ENCODE measurements at places on chromosomes 7 and 10.

GRCh38 chr7:106658316-106659165 lies 2.4 kb downstream of the CCDC71L start:
- H3K36me3 ChIP-seq: no peaks in the 10 kb centered on the region
- no peak overlapping the region for H3K4me3 ChIP-seq
- no peaks in the 10 kb centered on the region for H3K27me3 ChIP-seq
- no peak for DNase-seq
- no peaks in the 10 kb centered on the region for H3K4me1 ChIP-seq

- H3K27me3 ChIP-seq: no peaks in the 10 kb centered on the region
- no peak overlapping the region for H3K4me3 ChIP-seq
- H3K36me3 ChIP-seq: no peaks in the 10 kb centered on the region
- DNase-seq: no peak
- no peak overlapping the region for H3K27ac ChIP-seq
- H3K4me1 ChIP-seq: no peaks in the 10 kb centered on the region
These were observed 25.4 kb downstream of the ANKRD61 start for GRCh38 chr7:6056616-6057015.

- H3K36me3 ChIP-seq: no peaks in the 10 kb centered on the region
- H3K27me3 ChIP-seq: no peaks in the 10 kb centered on the region
- H3K27ac ChIP-seq: no peak overlapping the region
- H3K4me1 ChIP-seq: peaks cover 2% of the 10 kb centered on the region
- H3K4me3 ChIP-seq: no peak overlapping the region
- DNase-seq: no peak
These were observed 36.7 kb upstream of the ABLIM1 start for GRCh38 chr10:114694752-114695151.

DNA sequence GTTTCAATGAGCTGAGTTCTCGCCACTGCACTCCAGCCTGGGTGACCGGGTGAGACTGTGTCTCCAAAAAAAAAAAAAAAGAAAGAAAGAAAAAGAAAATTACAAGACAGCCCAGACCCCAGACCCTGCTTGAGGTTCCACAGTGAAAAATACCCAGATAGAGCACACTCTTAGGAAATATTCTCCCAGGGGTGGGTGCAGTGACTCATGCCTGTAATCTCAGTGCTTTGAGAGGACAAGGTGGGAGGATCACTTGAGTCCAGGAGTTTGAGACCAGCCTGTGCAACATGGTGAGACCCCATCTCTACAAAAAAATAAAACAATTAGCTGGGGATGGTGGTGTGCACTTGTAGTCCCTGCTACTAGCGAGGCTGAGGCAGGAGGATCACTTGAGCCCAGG lies 41.1 kb upstream of the GTF2IRD1 start:
- no peaks in the 10 kb centered on the region for H3K4me1 ChIP-seq
- H3K4me3 ChIP-seq: no peak overlapping the region
- peak; percentile 10 for DNase-seq
- H3K36me3 ChIP-seq: no peaks in the 10 kb centered on the region
- no peak overlapping the region for H3K27ac ChIP-seq

- no peak overlapping the region for H3K4me3 ChIP-seq
- peaks cover 4% of the 10 kb centered on the region for H3K27me3 ChIP-seq
- H3K36me3 ChIP-seq: no peaks in the 10 kb centered on the region
- H3K4me1 ChIP-seq: peaks cover 5% of the 10 kb centered on the region
- no peak for DNase-seq
These were observed 33.0 kb downstream of the OAT start for GRCh38 chr10:124385627-124386185.

DNA sequence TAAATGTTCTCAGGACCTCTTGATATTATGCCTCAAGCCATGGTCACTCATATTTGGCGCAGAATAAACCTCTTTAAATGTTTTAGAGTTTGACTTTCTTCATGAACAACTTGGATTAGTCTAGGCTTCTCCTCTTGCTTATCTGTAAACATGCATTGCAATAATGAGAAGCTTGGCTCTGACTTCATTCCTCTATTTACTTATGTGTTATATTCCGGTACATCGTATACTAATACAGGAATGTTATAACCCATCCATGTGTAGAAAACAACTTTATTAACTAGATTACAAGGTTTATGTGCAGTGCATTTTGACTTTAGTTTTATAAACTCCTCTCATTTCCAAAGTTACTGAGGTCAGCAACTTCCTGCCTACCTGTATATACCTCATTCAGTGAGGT lies 944.3 kb upstream of the GHITM start:
- H3K27ac ChIP-seq: no peak overlapping the region
- H3K27me3 ChIP-seq: no peaks in the 10 kb centered on the region
- H3K4me3 ChIP-seq: no peak overlapping the region
- no peaks in the 10 kb centered on the region for H3K4me1 ChIP-seq
- H3K36me3 ChIP-seq: no peaks in the 10 kb centered on the region

DNA sequence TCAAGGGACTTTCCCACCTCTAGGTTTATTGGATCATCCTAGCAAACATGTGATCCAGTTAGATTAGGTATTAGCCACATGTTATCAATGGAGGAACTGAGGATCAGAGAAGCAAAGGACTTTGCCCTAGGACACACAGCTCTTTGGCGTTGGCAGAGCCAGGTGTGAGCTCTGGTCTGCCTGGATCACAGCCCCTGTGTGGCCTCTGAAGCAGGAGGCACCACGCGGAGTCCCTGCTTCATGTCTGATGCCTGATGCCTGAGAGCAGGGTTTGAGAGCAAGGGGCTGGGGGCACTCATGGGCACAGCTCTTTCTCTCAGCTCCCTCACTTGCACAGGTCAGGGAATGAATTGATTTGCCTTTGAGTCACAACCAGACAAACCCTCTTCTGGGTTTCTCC lies 64.7 kb upstream of the CTBP2 start:
- H3K27ac ChIP-seq: no peak overlapping the region
- H3K36me3 ChIP-seq: no peaks in the 10 kb centered on the region
- DNase-seq: no peak

DNA sequence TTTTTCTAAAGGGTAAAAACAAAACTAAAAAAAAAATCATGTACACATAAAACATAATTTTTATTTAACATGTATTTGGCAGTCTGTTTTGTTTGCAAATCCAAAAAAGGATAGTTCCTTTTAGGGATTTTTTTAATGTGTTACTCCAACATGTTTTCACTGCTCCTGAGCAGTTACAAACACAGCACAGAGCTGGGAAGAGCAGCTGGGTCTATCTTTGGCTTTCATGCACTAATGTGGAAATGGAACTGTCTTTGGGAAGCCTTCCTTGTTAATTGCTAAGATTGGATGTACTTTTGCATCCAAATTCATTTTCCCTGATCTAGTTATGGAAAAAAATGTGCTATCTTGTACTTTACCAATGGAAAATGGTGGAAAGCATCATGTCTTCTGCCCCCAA lies 1035.1 kb downstream of the CNTNAP2 start:
- no peak overlapping the region for H3K27ac ChIP-seq
- H3K36me3 ChIP-seq: no peaks in the 10 kb centered on the region
- H3K27me3 ChIP-seq: no peaks in the 10 kb centered on the region
- no peaks in the 10 kb centered on the region for H3K4me1 ChIP-seq
- DNase-seq: no peak

DNA sequence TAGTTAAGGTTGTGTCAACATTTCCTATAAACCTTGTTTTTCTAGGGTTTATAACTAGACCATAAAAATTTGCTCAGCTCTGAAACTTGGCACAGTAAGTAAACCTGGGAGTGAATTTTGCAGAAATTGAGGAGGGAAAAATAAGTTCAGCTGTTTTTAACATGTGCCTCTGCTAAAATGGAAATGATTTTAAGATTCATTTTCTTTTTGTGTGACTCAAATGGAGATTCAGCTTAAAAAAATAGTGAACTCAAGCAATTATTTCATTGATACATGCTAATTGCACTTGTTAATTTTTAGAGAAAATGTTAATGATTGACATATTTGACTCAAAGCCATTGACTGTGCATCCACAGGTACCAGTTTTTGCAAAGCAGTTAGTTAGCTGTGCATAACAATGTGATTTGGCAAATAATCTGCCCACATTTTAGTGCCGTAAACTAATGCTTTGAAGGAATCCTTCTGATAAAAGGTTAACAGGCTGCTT lies 68.5 kb upstream of the ZNF438 start:
- no peaks in the 10 kb centered on the region for H3K36me3 ChIP-seq
- peak overlapping the region; percentile 26 for H3K27ac ChIP-seq
- no peak overlapping the region for H3K4me3 ChIP-seq
- no peaks in the 10 kb centered on the region for H3K27me3 ChIP-seq

GRCh38 chr10:50421026-50421719 lies 169.9 kb upstream of the ASAH2 start:
- no peak overlapping the region for H3K4me3 ChIP-seq
- peaks cover 4% of the 10 kb centered on the region for H3K4me1 ChIP-seq
- peak; percentile 86 for DNase-seq
- H3K27me3 ChIP-seq: no peaks in the 10 kb centered on the region
- H3K36me3 ChIP-seq: no peaks in the 10 kb centered on the region

- H3K4me3 ChIP-seq: no peak overlapping the region
- H3K36me3 ChIP-seq: no peaks in the 10 kb centered on the region
- DNase-seq: no peak
- H3K27ac ChIP-seq: no peak overlapping the region
- no peaks in the 10 kb centered on the region for H3K4me1 ChIP-seq
These were observed 45.6 kb downstream of the COBL start for GRCh38 chr7:51270965-51271364.

DNA sequence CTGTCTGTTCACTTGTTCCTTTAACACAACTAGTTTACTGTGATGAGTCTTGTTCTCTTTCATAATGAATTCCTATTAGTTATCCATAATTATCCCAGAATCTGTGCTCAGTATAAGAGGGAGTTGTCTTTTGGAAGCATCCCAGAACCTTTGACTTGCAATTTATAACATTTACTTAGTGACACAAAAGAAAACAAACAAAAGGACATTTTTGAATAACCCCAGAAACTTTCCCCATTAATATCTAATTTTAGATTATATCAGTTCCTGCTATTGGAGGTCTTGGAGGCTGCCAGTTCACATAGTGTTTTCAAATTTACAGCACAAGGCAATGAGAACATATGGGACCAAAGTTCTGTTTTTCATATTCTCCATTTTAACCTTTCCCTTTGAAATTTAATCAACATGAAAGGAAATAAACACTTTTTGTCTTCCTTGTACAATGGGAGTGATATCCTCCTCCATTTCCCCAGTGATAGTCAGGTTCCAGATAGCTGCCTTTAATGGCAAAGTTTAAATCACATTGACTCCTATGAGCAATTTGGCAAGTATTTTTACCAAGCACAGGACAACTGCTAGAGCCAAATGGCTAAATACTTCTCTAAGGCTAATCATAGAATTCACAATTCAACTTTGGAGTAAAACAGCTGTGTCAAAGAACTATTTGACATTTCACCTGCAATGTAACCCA lies 37.1 kb upstream of the GNAT3 start:
- H3K27ac ChIP-seq: no peak overlapping the region
- no peaks in the 10 kb centered on the region for H3K36me3 ChIP-seq
- no peaks in the 10 kb centered on the region for H3K4me1 ChIP-seq
- no peaks in the 10 kb centered on the region for H3K27me3 ChIP-seq
- no peak overlapping the region for H3K4me3 ChIP-seq

GRCh38 chr10:75542906-75543305 lies 111.5 kb downstream of the LRMDA start:
- H3K36me3 ChIP-seq: no peaks in the 10 kb centered on the region
- H3K27ac ChIP-seq: no peak overlapping the region
- no peak for DNase-seq

DNA sequence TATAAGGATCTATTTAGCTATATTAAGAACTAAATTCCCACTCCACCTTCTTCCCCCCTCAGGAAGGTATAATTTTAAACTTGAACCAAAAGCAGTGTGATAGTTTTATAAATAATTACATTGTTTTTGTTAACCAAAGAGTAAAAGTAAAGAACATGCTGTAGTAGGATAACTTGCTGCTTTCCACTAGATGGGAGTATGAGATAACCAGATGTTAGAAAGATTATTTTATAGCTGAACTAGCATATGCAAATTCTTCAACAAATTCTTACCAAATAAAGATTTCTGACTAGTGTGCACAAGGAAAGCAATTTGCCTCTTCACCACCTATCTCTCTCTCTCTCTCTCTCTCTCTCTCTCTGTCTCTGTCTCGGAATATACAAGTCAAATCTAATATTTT lies 31.8 kb downstream of the TES start:
- no peaks in the 10 kb centered on the region for H3K4me1 ChIP-seq
- DNase-seq: no peak
- H3K27ac ChIP-seq: no peak overlapping the region

DNA sequence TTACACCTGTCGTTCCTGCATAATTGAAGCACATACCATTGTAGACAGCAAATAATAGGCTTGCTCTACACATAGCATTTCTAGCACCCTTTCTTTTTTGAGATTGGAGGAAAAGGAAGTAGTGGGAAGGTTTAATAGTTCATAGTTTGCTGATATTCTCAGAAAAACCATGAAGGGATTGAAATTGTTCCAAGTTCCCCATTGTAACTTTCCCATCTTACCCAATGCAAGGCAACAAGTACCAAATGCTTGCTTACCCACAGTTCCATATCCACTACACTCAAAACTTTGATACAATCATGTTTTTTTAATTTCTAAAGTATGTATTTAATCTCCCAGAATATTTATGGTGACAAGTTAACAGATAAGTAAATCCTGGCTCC lies 13.8 kb downstream of the CYP3A5 start:
- H3K27me3 ChIP-seq: no peaks in the 10 kb centered on the region
- no peak for DNase-seq
- H3K36me3 ChIP-seq: peaks cover 17% of the 10 kb centered on the region
- no peak overlapping the region for H3K4me3 ChIP-seq

DNA sequence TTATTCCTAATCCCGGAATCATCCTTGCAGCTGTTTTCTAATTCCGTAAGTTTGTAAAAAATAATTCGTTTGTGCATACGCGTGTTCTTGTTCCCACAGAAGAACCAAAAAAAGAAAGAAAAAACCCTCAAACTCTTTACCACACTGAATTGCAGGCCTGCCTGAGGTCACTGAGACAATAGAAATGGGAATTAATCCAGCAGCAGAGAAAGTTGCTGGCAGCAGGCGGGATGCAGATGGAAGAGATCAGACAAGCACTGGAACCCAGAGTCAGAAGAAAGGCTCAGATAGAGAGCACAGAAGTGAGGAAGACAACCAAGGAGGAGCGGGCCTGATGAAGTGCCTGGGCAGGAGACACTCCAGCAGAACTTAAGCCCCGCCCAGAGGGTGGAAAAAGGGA lies 141.5 kb upstream of the VWC2 start:
- H3K4me1 ChIP-seq: no peaks in the 10 kb centered on the region
- no peaks in the 10 kb centered on the region for H3K36me3 ChIP-seq
- H3K27ac ChIP-seq: no peak overlapping the region
- no peak for DNase-seq
- H3K4me3 ChIP-seq: no peak overlapping the region
- H3K27me3 ChIP-seq: no peaks in the 10 kb centered on the region

DNA sequence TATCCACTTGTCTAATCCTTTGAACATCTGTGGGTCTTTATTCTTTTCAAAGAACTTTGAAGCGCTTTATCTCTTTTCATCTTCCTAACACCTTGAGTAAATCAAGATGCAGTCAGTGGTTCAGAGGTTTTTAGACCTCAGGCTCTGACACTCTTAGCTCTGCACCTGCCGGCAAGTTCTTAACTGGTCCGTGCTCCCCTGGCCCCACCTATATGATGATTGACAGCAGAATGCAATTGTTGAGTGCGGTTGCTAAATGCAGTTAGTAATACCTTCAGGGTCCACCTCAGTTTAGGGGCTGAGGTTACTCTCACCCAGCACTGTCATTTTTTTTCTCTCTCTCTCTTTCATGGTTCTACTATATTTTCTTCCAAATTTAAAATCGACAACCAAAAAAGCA lies 854.2 kb upstream of the AUTS2 start:
- H3K27ac ChIP-seq: no peak overlapping the region
- H3K27me3 ChIP-seq: no peaks in the 10 kb centered on the region
- H3K36me3 ChIP-seq: no peaks in the 10 kb centered on the region
- H3K4me3 ChIP-seq: no peak overlapping the region
- no peaks in the 10 kb centered on the region for H3K4me1 ChIP-seq

GRCh38 chr10:30039567-30039966 lies 19.8 kb downstream of the JCAD start:
- no peaks in the 10 kb centered on the region for H3K27me3 ChIP-seq
- H3K27ac ChIP-seq: peak overlapping the region; percentile 79
- no peak overlapping the region for H3K4me3 ChIP-seq
- no peaks in the 10 kb centered on the region for H3K36me3 ChIP-seq
- no peak for DNase-seq
- no peaks in the 10 kb centered on the region for H3K4me1 ChIP-seq

Measured in kidney (tissue), 22 donors.